Mesenteric fat pad (tissue), 1 donor: ENCODE measurements at places on chromosomes 4 and X.

DNA sequence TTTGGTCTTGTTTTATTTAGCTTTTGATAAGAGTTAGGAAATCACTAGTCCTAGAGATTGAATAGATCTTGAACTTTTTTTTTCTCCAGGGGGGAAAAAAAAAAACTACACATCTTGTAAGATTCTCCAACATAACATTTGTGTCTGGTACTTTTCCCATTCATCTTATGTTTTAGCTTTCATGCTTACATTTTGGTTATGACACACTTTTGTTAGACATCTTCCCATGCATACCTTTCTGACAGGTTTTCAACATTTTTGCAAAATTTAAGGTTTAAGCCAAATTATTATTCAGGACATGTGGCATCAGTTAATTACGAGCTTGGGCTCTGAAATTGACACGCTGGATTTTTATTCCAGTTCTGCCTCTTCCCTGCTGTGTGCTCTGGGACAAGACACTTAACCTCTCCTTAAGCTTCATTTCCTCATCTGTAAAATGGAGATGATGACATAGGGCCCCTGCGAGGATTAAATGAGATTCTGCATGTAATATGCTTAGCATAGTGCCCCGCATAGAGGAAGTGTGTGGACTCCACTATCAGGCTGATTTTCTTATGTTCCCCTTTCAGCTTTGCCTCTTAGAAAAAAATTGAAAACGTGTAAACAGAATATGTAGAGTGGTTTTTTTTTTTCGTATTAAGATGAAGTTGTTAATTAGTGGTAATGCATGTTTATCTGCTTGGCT, 5.3 kb downstream of the KIT start:
- DNase-seq = no peak

DNA sequence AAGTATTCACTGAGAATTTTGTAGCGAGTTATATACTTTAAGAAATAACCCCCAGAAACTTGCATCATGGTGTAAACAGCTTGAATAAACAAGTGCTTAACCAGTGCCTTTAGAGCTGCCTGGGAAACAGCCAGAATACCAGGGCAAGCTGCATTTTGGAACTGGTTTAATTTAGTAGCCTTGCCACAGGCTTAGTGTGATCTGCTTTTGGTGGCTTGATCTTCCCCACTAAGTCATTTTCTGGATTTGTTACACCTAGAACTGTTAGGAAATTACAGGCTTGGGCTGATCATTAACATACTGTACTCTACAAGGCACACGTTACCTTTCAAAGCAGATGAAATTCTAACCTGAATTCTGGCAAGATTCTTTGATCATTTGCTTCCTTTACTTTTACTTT, 35.4 kb downstream of the NPNT start:
- DNase-seq = no peak

GRCh38 chr4:17898553-17899055, 87.8 kb downstream of the NCAPG start:
- DNase-seq = no peak

- DNase-seq = no peak
Observed at GRCh38 chr4:36921476-36922216, 322.9 kb upstream of the NWD2 start.

- DNase-seq = no peak
Observed at GRCh38 chr4:169013396-169013795, 3.3 kb upstream of the CBR4 start.

- DNase-seq = no peak
Observed at GRCh38 chrX:42748067-42748850, 29.7 kb downstream of the PPP1R2C start.

GRCh38 chrX:74242484-74243138, 61.4 kb upstream of the ZCCHC13 start:
- DNase-seq = no peak

- no peak for DNase-seq
Observed at GRCh38 chr4:48727666-48728459, 52.2 kb downstream of the FRYL start.
